Stimulated activated CD4-positive, alpha-beta T cell treated with anti-CD3 and anti-CD28 coated beads, Interleukin-1b, Interleukin-23, amount 100 ng/mL, for 1 hour (primary cell): ENCODE measurements at places on chromosomes 7 and 10.

DNA sequence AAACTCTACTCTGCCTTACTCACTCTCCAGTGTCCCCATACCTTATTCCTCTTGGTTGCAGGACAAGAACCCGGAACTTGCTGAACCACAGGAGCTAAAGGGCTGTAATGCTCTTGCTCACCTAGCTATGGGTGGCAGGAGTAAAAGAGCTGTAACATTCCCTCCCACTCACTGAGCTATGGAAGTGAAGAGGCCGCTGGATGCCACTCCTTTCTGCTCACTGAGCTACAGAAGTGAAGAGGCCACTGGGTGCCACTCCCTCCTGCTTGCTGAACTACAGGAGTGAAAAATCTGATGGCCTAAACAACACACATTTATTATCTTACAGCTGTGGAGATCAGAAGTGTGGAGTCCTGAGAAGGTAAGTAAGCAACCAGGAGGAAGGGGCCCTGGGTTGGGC lies 17.5 kb downstream of the MRPS24 start:
- DNase-seq: no peak

DNA sequence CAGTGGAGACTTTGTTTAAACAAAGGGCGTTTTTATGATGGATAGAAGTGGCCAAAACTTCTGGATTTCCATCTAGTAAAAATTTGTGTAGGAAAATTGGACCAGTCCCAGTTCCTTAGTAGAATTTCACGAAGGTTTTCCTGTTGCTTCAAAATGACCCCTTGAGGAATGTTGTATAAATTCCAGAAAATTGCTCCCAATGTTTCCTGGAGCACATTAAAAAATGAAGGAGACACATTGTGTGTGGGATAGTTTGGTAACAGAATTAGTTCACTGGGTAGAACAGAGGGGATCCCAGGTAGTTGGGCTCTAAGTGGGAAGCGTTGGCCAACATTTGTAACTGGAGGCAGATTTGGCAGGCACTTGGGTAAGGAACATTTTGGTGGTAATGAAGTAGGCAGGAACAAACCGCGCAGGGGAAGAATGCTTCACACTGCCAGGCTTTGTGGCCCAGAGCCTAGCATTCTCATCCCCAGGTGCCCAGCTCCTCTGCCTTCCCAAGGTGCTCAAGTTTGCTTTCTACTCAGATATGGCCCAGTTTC lies 758.6 kb downstream of the AUTS2 start:
- no peak for DNase-seq

DNA sequence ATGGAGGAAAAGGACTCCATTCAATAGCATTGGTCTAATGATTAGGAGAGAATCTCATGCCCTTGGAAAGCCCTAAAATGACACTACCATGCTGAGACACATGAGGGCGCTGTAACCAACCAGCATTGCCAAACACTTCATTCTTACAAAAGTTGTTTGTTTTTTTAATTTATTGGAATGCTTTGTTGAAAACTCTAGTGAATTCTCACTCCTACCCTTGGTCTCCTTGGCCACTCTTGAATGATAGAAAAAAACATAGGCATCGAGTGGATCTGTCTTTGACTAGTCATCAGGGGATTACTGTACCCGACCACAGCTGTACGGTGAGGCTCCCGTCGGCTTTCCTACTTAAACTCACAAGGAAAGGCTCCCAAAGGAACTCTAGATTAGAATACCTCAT lies 29.3 kb upstream of the ADD3 start:
- peak; percentile 5 for DNase-seq

DNA sequence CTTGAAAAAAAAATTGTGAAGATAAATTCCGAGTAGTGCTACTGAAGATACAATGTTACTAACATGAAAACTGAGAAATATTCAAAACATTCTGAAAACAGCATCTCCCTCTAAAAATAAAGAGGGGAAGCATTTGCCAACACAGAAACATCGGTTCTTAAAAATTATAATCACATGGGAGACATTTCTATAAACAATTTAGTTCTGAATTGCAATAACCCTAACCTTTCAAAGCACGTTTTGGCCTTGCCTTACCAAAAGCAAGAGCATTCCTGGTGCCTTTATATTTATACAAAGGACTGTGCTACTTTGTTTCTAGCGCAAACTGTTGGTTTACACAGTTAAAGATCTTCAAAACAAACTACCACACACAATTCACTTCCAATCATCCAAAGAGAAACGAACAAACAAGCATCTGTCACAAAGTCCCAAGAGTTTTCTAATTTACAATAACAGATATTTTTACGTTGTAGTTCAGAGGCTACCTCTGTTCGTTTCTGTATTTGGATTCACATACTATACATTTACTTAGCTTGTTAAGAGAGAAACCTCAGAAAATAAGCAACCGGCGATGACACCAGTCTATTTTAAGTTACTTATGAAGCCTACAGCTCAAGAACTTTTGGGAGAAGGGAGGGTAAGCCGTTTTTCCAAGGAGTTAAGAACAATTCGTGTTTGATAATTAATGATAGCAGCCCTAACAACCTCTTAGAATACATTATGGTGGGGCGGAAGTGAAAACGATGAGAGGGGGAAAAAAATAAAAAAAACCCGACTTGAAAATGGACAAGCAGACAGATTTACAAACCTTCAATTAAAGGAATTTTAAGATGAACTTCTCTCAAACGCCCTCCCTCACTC lies 1.3 kb downstream of the ABI1 start:
- DNase-seq: no peak

GRCh38 chr7:77222065-77222464 lies 22.4 kb upstream of the FGL2 start:
- DNase-seq: no peak

- DNase-seq: no peak
Observed at GRCh38 chr7:140631021-140631420, 9.6 kb downstream of the DENND2A start.
